ENCODE measurements at places on chromosomes 3 and 15.
A peak's percentile ranks its signal among the peaks of the same experiment; 100 is the strongest.

GRCh38 chr3:15042936-15043335 is 22.2 kb downstream of the MRPS25 start:
- no peak for DNase-seq

DNA sequence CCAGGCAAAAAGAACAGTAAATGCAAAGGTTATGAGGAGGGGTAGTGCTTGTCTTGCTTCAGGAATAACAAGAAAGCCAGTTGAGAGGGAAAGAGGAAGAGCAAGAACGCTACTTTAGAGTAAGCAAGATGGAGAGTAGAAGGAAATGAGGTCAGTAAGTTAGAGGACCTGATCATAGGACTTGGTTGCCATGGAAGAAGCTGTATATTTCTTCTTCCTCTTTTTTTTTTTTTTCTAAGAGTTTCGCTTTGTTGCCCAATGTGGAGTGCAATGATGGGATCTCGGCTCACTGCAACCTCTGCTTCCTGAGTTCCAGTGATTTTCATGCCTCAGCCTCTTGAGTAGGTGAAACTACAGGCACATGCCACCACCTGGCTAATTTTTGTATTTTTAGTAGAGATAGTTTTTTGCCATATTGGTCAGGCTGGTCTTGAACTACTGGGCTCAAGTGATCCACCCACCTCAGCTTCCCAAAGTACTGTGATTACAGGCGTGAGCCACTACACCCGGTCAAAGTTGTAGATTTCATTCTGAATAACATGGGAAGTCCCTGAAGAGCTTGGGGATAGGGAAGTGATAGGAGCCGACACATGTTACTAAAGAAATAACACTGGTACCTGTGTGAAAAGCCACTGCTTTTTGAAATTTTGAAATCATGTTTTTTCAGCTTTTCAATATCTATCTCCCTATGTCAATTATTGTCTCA is 527.9 kb upstream of the NAALADL2 start:
- no peak for DNase-seq

- DNase-seq = no peak
Measured at GRCh38 chr15:39786447-39787056, 3.9 kb upstream of the FSIP1 start.

DNA sequence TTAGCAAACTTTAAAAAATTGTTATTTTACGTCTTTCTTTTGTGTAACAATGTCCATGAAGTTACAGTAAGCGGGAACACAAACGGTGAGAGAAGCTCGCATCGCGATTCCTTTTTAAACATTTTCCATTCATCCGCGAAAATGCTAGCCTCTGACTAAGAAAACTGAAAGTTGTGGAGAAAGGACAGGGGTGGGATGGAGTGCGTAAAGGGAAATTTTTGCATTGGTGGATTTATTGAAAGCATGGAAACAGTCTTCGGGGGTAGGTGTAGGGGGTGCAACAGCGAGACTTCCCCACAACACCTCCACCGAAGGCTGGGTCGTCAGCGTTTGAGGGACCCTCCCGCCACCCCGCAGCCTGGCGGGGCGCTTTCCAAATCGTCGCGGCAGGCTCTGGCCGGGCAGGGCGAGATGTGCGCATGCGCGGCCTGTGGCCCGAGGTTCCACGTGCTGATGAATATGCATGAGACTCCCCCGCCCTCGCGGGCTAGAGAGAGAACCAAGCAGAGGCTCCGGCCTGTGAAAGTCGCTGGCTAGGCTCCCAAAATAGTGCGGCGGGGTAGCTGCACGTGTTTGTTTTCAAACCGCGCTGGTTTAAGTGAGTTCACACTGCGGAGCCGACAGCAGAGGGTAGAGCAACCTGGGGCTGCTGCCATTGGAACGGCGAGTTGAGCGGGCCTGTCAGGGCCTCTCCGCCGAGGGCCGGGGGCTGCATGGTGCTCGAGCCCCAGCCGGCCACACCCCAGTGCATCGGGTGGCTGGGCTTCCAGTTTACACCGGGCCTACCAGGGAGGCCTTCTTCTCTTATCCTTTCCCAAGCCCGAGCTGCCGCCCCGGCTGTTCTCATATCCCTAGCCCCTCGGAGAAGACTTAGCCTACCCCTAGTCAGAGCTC is 9.9 kb downstream of the ZIC1 start:
- DNase-seq = no peak

GRCh38 chr3:101950985-101951733 is 101.8 kb downstream of the NFKBIZ start:
- no peak for DNase-seq

DNA sequence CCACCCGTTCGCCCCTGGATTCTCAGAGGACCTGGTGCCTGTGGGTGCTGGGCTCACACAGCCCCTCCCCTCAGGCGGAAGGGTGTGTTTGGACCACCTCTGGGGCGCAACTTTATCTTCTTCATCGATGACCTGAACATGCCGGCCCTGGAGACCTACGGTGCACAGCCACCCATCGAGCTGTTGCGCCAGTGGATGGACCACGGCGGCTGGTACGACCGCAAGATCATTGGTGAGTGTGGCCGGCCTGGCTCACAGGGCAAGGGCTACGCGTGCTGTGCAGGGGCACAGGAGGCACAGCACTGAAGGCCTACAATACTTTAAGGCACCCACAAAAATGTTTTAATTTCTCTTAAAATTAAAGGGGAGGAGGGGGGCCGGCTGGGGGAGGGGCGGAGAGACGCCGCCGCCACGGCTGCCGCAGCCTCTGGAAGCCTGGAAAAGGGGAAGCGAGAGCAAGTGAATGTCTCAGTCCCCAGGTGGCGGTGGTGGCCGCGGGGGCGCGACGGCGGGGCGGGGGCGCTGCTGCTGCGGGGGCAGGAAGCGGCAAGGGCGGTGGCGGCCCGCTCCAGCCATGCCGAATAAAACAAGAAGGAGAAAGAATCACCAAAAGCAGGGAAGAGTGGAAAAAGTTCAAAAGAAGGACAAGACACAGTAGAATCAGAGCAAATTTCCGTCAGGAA is 56.8 kb downstream of the DNAH1 start:
- peak; percentile 16 for DNase-seq

DNA sequence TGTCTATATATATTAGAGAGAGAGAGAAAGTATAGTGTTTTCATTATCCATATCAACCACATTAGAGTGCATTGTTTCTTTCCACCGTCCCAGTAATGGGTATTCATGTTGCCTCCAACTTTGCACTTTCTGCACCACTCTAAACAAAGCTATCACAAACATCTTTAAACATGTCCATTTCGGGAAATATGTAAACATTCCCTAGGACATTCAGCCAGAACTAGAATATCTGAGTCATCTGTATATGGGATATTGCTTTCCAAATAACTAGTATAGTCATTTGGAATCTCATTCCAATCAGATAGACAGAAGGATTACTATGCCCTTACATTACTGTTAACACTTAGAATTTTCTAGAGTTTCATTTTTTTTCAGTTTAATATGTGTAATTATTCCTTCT is 914.9 kb upstream of the EPHA6 start:
- DNase-seq = no peak

DNA sequence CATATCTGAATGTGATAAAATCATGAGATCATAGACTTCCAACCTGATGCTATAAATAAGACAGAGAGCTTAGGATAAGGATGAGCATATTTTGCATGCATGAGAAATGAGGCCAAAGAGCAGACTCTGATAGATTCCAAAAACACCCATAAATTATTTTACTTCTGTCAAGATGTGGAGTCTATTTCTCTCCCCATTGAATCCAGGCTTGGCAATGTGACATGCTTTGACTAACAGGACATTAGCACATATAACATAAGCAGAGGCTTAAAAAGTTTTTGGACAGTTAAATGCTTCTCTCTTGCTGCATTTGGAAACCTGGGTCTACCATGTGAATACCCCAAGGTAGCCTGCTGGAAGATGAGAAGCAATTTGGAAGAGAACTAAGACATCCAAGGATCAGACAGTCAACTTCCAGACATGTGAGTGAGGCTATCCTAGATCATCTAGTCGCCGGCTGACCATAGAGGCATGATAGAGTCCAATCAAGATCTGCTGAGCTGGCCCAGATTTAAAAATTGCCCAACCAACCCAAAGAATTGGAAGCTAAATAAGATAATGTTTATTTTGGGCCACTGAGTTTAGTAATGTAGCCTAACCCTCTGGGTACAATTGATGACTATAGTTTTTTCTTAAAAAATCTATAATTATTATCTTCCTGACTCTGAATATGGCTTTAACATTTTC is 30.3 kb downstream of the MYLK start:
- no peak for DNase-seq

DNA sequence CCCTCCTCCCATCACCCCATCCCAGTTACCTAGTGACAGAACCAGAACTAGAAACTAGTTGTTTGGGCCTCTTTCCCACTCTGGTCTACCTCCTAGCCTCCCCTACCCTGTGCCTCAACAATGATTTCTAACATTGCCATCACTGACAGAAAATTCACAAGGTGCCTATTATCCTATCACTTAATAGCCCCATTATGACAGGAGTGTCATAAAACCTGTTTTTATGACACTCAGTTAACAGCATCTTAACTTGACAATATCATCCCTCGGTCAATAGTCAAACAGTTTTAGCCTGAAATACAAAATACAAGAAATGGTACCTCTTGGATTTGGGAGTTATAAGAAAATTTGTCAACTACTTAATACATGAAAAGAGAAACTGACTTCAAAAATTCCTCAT is 46.5 kb downstream of the ULK4 start:
- no peak for DNase-seq

- DNase-seq = no peak
Measured at GRCh38 chr3:38453913-38454177, 155 bp downstream of the ACVR2B start.

DNA sequence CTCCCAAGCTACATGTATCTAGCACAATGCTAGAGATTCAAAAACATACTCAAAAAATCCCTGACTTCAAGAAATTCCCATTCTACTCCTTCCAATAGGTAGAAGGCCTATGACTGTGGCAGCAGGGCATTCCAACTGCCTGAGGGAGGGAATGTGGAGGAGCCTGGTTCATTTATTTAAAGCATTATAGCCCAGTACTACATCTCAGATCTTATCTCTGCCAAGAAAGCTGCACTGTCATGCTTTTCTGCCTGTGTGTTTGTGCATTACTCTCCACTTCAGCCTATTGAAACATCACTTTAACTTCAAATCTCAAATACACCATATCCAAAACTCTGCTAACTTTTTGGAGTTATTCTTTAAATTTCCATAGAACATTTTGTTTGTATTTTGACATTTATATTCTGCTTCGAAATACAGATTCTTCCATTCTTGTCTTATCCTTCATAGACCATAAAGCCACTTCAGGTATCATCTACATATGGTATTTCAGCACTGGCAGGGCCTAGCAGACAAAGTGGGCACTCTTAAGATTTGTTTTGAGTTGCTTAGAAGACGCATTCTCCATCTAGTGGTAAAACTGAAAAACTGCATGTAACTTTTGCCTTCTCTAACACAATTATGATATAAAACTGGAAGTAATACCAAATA is 59.1 kb upstream of the NEDD4 start:
- no peak for DNase-seq

GRCh38 chr15:49023354-49023753 is 22.9 kb downstream of the SECISBP2L start:
- DNase-seq = no peak

DNA sequence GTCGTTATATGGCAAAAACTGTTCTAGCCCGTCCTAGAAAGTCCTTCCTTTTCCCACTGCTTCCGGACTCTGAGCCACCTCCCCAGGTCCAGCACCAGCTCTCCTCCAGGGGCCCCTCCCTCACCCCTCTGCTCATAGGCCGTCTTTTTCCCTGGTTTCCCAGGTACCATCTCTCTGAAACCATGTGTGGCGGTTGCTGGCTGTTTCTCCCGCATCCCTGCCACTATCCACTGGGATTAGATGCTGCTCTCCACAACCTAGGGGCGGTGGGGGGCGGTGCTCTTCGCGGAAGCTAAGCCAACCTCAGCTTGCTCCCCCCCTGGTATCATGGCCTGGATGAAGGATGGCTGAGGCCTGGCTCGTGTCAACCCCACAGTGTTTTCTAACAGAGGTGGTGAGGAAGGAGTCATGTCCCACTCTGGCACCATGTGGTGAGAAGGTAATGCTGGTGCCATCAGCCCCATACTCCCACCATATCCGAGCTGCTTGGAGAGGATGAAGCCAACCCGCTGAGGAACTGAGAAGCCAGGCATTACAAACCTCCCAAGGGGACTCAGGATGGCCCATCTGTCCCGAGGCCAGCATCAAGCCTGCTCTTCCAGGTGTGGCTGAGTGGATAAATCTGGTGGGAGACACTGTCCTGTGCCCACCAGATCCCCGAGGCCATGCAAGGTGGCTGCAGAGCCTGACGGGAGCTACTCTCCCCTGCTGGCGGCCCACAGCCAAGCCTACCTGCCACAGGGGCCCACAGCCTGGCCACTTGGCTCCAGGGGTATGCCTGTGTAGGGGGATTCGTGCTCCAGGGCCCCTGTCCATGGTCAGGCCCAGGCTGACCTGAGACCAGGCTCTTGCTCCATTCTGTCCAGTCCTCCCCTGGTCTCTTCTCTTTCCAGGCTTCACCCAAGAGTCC is 27.9 kb upstream of the SLC41A3 start:
- no peak for DNase-seq

GRCh38 chr3:16460273-16460672 is 53.2 kb downstream of the RFTN1 start:
- DNase-seq = no peak

DNA sequence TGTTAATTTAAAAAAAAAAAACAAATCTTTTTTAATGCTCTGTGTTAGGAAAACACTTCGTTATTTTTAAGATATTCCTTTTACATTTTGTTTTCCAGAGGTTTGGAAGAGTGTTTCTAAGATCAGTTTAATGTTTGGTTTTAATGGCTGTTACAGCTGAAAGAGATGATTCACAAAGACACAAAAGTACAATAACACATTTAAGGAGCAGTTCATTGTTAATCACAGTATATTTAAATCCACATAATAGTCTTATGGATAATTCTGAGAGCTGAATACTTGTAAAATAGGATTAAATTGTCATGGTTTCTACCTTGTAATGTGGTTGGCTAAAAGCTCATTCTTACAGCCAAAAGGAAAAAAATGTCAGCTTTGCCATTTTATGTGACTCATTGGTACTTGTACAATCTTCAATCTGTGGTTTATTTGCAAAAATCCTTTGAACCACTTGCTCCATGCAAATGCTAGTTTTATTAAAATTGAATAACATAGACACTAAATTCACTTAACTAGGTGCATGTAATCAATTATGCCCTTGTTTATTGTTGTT is 426.4 kb downstream of the NLGN1 start:
- no peak for DNase-seq

GRCh38 chr3:176740906-176741663 is 456.2 kb downstream of the TBL1XR1 start:
- DNase-seq = no peak

DNA sequence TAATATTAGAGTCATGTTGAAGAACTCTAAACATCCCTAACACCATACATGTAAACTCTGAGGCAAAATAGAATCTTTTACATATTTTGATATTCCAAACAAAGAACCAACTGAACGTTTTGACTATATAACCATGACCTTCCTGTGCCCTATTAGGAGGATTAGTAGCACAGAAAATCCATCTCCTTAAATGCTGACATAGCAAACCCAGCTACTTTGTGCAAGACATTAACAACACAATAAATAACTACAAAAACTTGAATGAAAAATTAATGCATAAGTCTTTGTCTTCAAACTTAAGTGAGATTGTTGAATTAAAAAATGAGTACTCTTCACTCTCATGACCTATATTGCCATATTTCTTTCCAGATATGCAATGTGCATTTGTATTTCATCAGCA is 450.0 kb upstream of the PDZRN3 start:
- no peak for DNase-seq
